ENCODE measurements at places on chromosomes 5 and 9.

DNA sequence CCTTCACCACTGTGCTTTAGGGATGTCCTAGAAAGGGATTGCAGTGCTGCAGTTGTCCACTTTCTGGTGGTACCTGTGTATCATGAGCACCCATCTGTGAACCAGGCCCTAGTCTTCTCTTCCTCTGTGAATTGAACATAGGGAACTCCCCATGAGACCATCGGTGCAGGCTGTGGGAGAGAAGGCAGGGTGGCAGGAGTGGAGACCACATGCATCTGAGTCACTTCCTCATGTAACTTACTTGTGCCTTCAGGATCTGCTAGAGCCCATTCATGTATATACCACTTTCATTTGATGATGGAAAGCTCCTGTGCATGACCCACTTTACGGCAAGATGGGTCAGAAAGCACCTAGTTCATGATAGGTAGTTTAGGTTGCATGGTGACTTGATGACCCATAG lies 478.1 kb upstream of the CDH9 start:
- DNase-seq = no peak

- DNase-seq = no peak
Observed at GRCh38 chr5:169702693-169703481, 65.8 kb downstream of the DOCK2 start.

GRCh38 chr5:138339091-138339456 lies 1.0 kb downstream of the FAM53C start:
- no peak for DNase-seq

GRCh38 chr9:16987026-16987425 lies 116.6 kb upstream of the BNC2 start:
- DNase-seq = no peak

GRCh38 chr9:7117676-7118561 lies 360.1 kb downstream of the KDM4C start:
- DNase-seq = no peak

GRCh38 chr9:36748322-36748899 lies 175.7 kb downstream of the MELK start:
- DNase-seq = peak; percentile 33

DNA sequence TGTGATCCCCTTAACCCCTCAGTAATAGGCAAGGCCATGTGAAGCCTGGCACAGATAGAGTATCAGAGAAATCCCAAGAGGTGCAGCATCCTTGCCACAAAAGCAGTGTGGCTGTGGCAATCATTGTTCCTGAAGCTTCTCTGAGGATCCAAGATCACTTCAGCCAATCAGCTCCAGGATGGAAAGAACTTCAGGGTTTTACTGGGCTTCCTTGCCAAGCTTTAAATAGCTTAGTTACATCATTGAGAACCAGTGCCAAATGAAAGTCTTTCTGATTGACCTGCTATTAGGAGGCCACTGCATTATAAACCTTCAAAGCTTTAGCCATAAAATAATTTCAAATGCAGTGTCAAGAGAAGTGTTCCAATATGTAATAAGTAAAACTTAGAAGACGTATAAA lies 430.6 kb downstream of the PIK3R1 start:
- DNase-seq = no peak

- no peak for DNase-seq
Observed at GRCh38 chr5:132321109-132321721, 27.0 kb downstream of the SLC22A4 start.

DNA sequence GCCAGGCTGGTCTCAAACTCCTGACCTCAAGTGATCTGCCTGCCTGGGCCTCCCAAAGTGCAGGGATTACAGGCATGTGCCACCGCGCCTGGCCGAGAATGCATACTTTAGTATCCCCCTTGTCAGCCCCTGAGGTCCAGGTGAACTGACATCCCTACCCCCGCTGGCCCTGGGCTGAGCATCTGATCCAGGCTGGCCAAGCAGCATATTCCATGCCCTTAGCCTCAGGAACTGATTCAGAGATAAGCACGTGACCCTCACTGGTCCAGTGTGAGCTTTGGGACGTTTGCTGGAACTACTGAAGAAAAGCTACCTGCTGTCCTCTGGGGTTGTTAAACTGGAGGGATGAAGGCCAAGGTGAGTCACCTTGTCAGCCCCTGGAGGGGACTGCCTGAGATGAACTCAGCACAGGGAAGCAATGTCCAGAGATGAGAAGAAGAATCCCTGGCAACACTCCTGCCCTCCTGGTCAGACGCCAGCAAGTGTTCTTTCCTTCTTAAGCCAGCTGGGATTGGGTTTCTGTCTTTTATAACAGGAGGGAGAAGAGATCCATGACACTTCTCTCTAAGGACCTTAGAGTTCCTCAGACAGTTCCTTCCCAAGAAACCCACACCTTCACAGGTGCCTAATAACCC lies 59.1 kb upstream of the FBXW11 start:
- DNase-seq = no peak

DNA sequence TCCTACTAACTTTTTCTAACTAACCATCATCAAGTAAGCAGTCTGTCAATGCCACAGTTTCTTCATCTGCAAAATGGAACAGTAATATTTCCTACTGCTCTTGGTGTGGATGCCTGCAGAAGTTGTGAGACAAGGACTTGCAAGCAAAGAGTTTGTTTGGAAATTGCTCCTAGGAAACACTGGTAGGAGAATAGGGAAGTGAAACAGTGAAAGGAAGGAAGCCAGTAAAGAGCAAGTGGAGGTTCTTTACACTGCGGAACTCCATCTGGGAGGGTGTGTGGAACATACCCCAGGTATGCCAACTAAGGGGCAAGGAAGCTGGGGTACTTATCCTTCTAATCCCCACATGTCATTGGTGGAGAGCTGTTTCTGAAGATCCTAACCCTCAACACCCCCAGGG lies 119.9 kb downstream of the FOXD1 start:
- no peak for DNase-seq

DNA sequence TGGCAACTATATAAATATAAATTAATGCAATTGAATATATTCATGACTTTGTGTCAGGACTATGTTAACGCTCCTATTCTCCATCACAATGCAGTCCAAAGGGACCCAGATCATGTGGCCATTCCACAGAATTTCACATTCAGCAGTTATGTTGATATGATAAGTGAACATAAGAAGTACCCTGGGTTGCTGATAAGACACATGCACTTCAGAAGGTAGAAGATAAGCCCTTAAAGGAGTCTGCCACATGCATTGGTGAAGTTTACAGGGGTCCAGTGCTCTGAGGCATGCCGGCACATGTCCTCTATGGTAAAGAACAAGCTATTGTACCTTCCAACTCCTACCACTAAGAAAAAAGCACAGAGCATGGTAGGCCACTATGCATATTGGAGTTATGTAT lies 76.4 kb downstream of the PHAX start:
- no peak for DNase-seq

DNA sequence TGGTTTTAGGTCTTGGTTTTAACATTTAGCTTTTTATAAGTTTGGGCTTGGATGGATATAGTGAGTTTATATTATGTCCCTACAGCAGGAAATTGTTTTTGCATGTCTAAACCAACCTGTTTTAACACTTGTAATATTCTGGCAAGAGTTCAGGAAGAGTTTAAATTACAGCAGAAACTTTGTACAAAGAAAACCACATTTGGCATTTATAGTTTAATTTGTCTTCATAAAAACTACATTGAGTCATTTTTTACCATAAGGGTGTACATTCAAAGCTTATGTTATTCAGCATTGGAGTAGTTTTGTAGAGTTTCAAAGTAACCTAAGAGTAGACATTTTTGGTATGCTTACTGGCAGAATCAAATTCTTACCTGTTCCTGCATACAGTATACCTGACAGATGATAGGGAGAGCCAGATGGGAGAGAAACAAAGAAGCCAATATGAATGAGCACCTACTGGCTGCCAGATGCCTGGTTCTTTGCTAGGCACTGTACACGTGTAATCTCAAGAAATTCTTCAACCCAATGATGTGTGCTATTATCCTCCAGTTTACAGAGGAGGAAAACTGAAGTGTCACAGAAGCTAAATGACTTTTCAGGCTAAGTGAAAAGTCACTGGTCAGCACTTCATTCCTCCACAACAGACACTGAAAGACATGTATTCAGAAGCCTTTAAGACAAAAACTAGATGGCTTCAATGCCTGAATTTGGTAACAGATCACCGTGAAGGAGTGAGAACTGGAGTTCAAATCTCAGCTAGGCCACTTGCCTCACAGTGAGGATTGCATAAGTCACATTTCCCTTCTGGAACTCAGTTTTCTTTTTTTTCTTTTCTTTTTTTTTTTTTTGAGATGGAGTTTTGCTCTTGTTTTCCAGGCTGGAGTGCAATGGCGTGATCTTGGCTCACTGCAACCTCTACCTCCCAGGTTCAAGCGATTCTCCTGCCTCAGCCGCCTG lies 25.9 kb upstream of the ECM2 start:
- DNase-seq = peak; percentile 4

DNA sequence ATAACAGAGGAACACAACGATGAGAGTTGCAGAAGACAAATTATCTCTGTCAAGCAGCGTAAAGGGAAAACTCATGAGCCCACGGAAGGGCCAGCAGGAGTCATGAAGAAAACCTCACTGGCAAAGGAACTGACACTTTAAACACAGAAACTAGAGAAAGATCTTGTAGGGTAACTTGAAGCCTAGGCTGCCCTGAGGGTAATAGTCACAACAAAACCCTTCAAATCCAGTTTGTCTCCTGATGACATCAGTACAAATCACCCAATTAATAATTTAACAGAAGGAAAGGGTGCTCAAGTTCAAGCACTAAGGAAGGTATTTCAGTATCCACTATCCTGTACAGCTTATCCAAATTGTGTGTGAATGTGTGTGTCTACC lies 549.1 kb downstream of the MTRR start:
- no peak for DNase-seq

- no peak for DNase-seq
Observed at GRCh38 chr9:38395653-38396370, 3.3 kb downstream of the ALDH1B1 start.

- no peak for DNase-seq
Observed at GRCh38 chr5:173014671-173015070, 31.1 kb downstream of the ATP6V0E1 start.

DNA sequence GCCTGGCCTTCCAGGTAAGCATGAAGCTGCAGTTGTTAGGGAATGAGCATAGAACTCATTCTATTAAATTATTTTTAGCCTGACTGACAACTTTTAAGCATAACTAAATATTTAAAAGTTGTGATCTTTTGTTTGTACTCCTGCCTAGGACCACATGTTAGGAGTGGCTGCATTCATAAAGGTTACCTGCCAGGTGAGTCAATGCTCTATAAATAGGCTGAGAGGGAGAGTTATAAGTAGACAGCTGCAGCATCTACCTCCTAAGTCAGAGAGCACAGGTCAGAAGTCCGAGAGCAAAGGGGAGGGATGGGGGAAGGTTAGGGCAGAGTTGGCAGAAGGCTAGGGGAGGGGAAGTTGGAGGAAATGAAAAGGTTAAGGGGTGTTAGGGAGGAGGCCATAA lies 292.4 kb upstream of the TLE4 start:
- DNase-seq = no peak

DNA sequence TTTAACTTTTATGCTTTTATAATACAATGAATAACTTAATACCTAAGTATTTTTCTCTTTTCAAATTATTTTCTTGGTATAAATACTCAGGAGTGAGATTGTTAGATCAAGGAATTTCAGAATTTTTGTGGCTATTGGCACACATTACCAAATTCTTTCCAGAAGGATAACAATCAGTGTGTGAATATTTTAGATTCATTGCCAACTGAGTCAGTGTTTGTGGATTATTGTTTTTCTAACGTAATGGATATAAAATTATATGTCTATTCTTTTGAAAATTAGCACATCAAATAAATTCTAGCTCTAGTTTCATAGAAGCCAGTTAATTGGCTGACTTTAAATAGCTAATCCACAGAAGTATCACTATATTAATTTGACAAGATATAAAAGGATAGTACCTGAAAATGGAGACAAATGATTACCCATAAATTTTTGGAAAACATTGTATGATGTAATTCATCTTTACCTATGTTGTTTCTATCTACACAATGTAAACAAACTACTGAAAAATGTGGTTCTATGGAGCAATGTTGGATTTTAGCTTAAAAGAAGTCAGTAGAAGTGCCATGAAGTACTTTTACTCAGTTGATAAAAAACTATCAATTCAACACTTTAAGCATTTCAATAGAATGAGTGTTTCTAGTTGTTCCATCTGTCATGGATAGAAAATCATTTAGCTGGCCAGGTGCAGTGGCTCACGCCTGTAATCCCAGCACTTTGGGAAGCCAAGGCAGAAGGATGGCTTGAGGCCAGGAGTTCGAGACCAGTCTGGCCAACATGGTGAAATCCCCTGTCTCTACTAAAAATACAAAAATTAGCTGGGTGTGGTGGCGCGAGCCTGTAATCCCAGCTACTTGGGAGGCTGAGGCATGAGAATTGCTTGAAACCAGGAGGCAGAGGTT lies 185.1 kb downstream of the ADAMTSL1 start:
- DNase-seq = no peak

GRCh38 chr5:35185518-35185917 lies 44.8 kb downstream of the PRLR start:
- DNase-seq = peak; percentile 23

DNA sequence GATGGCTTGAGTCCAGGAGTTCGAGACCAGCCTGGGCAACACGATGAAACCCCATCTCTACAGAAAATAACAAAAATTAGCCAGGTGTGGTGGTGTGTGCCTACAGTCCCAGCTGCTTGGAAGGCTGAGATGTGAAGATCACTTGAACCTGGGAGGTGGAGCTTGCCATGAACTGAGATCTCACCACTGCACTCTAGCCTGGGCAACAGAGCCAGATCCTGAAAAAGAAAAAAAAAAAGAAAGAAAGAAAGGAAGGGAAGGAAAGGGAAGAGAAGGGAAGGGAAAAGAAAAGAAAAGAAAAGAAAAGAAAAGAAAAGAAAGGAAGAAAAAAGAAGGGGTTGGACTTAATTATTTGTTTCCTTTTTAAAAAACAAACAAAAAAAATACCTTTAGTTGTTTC lies 764.2 kb downstream of the IRX1 start:
- DNase-seq = no peak

DNA sequence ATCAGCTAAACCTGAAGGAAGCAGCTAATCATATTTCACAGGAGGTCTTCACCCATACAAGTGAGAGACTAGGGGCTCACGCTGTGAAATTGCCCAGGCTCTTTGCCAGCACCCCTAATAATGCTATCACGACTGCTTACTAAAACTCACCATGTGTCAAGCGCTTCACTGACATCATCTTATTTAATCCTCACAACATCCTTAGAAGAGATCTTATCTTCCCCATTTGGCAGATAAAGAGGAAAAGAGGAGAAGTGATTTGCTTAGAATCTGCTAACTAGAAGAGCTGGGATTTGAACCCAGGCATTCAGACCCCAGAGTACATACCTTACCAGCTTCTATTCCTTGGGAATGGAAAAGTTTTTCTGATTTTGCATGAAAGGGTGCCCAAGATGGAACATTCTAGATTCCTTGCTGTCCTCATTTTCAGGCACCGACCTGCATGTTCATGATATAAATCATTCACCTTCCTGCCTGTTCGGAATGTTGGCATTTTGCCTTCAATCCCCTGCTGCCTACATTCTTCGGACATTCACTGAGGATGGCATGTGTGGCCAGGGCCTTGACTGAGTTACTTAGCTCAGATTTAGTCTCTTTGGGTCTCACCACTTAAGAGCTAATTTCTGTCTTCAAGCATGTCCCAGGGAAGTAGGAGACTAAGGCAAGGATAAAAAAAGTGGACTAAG lies 88.1 kb downstream of the SH3TC2 start:
- no peak for DNase-seq

Data from LoVo (cell line).